Fibroblast of skin of right quadriceps (primary cell): ENCODE measurements at places on chromosomes 4 and X.
A peak's percentile ranks its signal among the peaks of the same experiment; 100 is the strongest.

GRCh38 chr4:153790962-153791551 is 2.2 kb upstream of the SFRP2 start:
- peak; percentile 19 for DNase-seq

GRCh38 chr4:173146456-173146855 is 22.2 kb upstream of the GALNT7 start:
- no peak for DNase-seq

DNA sequence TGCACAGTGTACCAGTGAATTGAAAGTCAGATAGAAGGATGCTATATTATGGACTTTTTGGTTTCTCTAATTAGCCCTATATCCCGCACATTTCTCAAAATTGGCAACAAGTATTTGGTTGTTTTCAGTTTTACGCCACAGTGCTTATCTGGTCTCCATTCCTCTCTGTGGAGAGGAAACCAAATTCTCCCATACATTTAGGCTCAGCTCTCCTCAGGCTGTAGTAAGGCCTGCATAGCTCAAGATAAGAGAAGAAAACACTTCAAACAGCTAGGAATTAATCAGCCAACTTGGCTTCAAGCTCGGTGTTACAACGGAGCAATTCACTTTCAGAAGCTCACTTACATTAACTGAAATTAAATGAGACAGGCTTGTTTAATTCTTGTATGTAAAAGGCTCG is 263.2 kb downstream of the PDHA2 start:
- no peak for DNase-seq

- DNase-seq: no peak
Observed at GRCh38 chr4:45741897-45742296, 382.0 kb downstream of the GABRG1 start.

DNA sequence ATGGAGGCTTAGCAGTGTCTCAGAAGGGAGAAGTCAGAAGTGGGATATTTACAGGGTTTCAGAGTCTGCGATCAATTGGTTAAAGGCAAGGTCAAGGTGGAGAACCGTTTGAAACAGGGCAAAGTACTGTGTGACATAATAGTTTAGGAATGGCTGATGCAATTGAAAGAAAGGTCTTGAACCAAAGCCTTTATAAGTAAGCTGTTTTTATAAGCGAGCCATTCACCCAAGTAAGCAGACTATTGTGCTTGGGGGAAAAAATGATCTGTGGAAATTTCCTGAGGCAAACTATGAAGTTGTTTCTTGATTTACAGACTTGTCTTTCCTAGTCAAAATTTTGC is 327.3 kb downstream of the CAMK2D start:
- DNase-seq: peak; percentile 61

DNA sequence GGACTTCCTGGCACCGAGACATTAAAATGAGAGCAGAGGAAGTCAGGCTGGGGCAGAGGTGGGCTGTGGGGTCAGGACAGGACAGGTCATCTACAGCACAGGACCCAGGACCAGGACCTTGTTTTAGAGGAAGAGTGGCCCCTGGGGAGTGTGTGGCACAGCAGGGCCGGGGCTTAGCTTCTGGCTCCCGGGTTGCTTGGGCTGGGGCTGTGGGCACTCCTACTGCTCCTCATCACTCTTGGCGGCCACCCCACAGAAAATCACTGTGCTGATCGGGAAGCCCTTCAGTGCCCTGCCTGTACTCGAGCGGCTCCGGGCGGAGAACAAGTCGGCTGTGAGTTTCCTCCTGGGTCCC is 8.1 kb upstream of the ATP6AP1 start:
- no peak for DNase-seq

- DNase-seq: peak; percentile 70
Observed at GRCh38 chr4:6986072-6986780, 56.9 kb upstream of the TADA2B start.

DNA sequence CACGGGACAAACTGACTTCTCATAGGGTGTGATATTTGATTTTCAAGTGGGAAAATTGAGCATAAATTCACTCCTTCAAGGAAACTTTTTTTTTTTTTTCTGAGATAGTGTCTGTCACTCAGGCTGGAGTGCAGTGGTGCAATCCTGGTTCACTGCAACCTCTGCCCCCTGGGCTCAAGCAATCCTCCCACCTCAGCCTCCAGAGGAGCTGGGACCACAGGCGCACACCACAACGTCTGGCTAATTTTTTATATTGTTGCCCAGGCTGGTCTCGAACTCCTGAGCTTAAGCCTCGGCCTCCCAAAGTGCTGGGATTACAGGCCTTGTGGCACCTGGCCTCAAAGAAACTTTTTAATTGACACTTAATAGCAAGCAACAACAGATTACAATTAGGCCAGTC is 13.8 kb downstream of the CLDN34 start:
- DNase-seq: no peak

- DNase-seq: no peak
Observed at GRCh38 chrX:151359341-151359740, 37.7 kb upstream of the VMA21 start.

- peak; percentile 13 for DNase-seq
Observed at GRCh38 chr4:55386073-55386472, 9.7 kb upstream of the TMEM165 start.
